Calu3 (cell line): ENCODE measurements at places on chromosomes 1 and 21. TPM values are rescaled to one million over a fixed set of nuclear protein-coding genes. Genes with fewer than 3 reads are reported as not detected.

- no peaks in the 10 kb centered on the region for H3K4me1 ChIP-seq
- no peaks in the 10 kb centered on the region for H3K27me3 ChIP-seq
- H3K36me3 ChIP-seq: no peaks in the 10 kb centered on the region
- no peak overlapping the region for H3K4me3 ChIP-seq
Measured at GRCh38 chr1:174912264-174912663, 87.5 kb upstream of the CACYBP start.

DNA sequence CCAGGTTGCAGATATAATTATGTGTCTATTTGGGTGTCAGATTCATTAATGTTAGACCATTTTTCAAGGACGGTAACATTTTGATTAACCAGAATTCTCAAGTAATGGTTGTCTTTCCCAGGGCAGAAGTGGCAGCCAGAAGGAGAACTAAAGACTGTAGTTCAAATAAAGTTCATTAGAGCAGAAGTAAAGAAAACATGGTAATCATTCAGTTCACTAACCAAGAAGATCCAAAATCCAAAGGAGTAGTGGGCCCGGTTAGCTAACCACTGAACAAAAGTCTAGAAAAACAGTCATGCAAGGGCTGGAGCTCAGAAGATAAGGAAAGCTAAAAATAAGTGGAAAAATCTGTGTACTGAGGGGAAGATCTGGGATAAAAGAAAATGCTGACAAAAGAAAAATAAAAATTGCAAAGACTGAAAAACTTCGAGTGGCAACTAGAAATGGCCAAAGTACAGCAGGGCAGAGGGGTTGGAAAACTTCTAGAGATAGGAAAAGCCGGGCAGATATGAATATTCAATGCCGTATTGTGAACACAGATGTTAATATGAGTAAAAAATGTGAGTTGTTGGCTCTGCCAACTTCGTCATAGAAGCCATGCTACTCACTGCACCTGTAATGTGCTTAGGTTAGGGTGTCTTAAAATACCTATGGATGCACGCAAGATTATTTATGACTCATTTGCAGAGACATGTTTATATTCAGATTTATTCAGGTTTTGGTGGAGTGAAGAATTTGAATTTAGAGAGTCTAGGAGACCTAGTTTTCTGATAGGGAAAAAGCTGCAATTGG lies 925.9 kb downstream of the LTN1 start:
- H3K4me3 ChIP-seq: no peak overlapping the region
- H3K27me3 ChIP-seq: no peaks in the 10 kb centered on the region
- peaks cover 13% of the 10 kb centered on the region for H3K4me1 ChIP-seq
- H3K27ac ChIP-seq: no peak overlapping the region
- no peaks in the 10 kb centered on the region for H3K36me3 ChIP-seq

The HTR1D gene
- total RNA-seq: 1.1 and 1.7 TPM in 2 replicates

The AIRE gene
- total RNA-seq: not detected in 2 replicates

GRCh38 chr1:244326757-244327156 lies 125.0 kb downstream of the ADSS2 start:
- DNase-seq: no peak
- H3K27me3 ChIP-seq: no peaks in the 10 kb centered on the region
- H3K4me1 ChIP-seq: peaks cover 57% of the 10 kb centered on the region
- H3K36me3 ChIP-seq: peaks cover 20% of the 10 kb centered on the region
- peak overlapping the region; percentile 94 for H3K27ac ChIP-seq

The RUNX3 gene
- total RNA-seq: 0.28 and 1.3 TPM in 2 replicates

The FCRL4 gene
- not detected in 2 replicates for total RNA-seq

DNA sequence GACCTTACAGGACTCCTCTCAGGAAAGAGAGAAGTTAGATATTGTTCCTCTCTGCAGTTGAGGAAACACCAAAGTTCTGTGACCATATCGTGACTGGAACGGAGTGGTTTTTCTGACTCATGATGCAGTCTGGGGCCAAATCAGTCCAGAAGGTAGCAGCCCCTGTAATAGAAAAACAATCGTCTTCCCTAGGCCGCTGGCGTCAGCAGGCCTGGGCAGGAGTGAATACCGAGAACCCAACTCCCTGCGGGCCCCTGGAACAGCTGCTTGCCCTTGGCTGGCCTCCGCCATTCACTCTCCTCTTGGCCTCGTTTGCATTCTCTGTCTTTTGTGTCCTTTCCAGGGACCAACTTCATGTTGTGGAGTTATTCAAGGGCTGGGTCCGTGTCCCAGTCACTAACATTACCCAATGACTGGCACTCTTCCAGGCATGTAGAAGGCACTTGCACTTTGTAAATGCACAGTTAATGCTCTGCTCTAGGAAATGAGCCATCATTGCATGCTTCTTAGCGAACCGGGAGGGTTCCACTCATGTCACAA lies 10.9 kb upstream of the CD101 start:
- no peak overlapping the region for H3K4me3 ChIP-seq
- H3K36me3 ChIP-seq: no peaks in the 10 kb centered on the region
- no peak for DNase-seq
- no peak overlapping the region for H3K27ac ChIP-seq

- H3K4me3 ChIP-seq: peak within 1 kb of the TSS; percentile 66
- peaks cover 10% of the 10 kb centered on the region for H3K36me3 ChIP-seq
- H3K27me3 ChIP-seq: peaks cover 44% of the 10 kb centered on the region
Measured at GRCh38 chr1:9996624-9997582, at the start of gene RBP7. Gene RBP7, plus strand, starts transcription at chr1:9997228. Its CDS starts 31 bp downstream, at chr1:9997259.

DNA sequence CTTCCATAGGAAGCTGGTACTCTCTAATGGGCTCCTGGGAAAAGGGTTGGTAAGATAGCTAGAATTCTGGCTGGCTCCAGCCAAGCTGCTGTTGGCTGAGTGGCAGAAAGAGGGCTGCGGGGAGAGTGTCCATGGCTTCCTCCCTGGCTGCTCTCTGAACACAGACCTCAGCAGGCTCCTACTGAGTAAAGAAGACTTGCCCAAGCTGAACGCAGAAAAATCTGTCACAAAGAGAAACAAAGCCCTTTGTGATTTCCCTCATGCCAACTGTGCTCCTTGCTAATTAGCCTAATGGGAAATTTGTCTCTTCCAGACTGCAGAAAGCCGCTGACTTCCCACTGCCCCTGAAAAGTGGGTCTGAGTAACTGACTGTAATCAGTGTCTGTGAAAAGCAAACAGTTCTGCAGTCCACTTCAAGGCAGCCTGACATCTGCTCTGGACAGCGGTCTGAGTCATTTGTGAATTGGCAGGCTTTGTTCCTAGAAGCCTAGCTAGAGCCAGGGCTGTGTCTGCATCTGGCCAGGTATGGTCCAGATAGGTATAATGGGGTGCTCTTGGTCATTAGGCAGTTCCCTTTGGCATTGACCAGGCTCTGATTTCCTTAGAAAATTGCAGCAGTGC lies 282.8 kb downstream of the ZNF648 start:
- no peaks in the 10 kb centered on the region for H3K36me3 ChIP-seq
- DNase-seq: no peak
- H3K27ac ChIP-seq: no peak overlapping the region
- H3K4me1 ChIP-seq: no peaks in the 10 kb centered on the region
- peaks cover 49% of the 10 kb centered on the region for H3K27me3 ChIP-seq
